Diencephalon (tissue), 1 donor: ENCODE measurements at places on chromosomes 7 and 10. TPM values are rescaled to one million over a fixed set of nuclear protein-coding genes. Genes with fewer than 3 reads are reported as not detected.

CCL24 gene
- total RNA-seq: not detected

KIAA1549 gene
- total RNA-seq: 30.4 TPM

IFIT1 gene
- total RNA-seq: 17.1 TPM

SCIN gene
- 9.9 TPM for total RNA-seq

PRPS1L1 gene
- total RNA-seq: not detected
